ENCODE measurements at places on chromosomes 3 and 15.

- DNase-seq, result no peak
Observed at GRCh38 chr3:168248383-168249204, 152.9 kb upstream of the GOLIM4 start.

- DNase-seq, result no peak
Observed at GRCh38 chr3:188874576-188874975, 297.2 kb upstream of the TPRG1 start.

DNA sequence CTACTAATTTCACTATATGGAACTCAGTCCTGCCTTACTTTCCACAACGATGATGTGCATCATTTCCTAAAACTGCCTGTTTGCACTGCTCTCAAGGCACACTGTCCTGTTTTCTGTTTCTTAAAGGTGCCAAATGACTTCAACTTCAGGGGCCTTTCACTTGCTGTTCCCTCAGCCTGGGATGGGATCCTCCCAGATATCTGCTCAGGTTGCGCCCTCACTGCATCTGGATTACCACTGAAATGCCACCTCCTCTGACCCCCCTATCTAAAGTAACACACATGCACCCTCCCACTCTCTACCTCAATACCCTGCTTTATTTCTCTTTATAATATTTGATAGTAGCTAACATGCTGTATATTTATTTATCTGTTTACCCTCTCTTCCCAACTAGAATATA, 123.8 kb upstream of the CMC1 start:
- DNase-seq, result no peak

- DNase-seq, result no peak
Observed at GRCh38 chr3:111130827-111131226, 59.2 kb downstream of the NECTIN3 start.

GRCh38 chr3:125052624-125053303, 3.0 kb downstream of the HEG1 start:
- no peak for DNase-seq

DNA sequence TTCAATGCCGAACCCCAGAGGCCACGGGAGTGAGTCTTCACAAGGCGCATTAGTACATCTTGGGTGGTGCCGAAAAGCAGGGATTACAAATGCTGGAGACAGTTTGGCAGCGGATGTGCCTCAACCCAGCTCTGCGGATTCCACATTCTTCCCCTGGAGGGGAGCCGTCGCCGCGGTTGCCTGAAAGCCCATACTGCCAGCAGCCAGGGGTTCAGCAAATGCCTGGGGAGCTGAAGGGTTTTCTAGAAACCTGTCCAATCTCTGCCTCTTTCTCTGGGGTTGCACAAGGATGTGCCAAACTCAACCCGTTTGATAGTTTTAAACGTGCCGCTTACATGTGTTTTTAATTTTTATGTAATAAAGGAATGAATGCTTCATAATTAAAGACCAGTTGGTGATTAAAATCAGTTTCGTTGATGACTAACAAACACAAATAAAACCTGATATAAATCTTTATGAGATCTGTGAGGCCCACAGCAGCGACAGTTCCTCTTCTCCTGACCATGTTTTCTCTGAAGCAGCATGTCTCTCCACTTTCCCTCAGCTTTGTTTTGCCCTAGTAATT, 74.6 kb upstream of the LEKR1 start:
- no peak for DNase-seq

GRCh38 chr3:183349421-183350157, 78.8 kb downstream of the MCF2L2 start:
- DNase-seq, result no peak

DNA sequence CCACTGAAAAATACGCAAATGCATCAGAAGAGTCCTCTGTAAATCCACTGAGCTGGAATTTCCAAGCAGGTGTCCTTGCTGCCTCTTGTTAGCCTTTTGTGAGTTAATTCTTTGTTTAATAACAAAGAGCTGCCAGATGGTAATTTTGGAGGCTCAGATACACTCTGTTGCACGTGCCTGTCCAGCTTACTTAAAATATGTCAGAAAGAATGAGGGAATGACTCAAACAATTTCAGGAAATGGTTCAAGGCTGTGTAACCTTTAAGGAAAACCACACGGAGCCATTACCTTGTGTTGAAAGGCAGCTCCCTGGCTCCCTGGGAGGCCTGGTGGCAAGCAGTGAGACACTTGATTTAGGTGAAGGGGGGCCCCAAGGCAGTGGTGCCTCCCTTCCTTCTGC, 302.2 kb upstream of the CTDSPL start:
- DNase-seq, result no peak

- no peak for DNase-seq
Observed at GRCh38 chr3:174583396-174583795, 275.7 kb upstream of the NAALADL2 start.

Data from stimulated activated naive CD4-positive, alpha-beta T cell (primary cell).